Pons (tissue), 1 donor: ENCODE measurements at places on chromosomes 13 and 19.

GRCh38 chr19:3243819-3244700, 19.6 kb downstream of the CELF5 start:
- no peak for DNase-seq

DNA sequence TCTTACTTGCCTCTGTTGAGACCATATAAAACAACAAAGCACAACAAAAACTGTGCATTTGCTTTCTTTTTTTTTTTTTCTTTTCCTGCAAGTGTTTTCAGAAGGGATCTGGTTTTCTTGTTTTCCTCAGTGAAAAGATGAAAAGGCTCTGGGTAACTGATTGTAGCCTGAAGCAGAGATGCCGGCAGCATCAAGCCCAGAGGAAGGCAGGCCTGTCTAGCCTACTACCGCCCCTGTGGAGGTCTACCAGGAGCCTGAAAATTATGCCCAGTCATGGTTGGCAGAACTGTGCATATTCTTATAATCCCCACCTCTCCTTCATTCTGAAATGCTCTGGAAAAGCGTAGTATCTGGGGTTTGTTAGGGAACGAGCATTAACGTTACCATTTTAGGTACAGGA, 32.6 kb upstream of the MEDAG start:
- DNase-seq = no peak

- DNase-seq = no peak
Measured at GRCh38 chr13:36513266-36513665, 81.0 kb downstream of the CCNA1 start.

GRCh38 chr19:52936151-52936953, 13.1 kb upstream of the ZNF888 start:
- peak; percentile 30 for DNase-seq

DNA sequence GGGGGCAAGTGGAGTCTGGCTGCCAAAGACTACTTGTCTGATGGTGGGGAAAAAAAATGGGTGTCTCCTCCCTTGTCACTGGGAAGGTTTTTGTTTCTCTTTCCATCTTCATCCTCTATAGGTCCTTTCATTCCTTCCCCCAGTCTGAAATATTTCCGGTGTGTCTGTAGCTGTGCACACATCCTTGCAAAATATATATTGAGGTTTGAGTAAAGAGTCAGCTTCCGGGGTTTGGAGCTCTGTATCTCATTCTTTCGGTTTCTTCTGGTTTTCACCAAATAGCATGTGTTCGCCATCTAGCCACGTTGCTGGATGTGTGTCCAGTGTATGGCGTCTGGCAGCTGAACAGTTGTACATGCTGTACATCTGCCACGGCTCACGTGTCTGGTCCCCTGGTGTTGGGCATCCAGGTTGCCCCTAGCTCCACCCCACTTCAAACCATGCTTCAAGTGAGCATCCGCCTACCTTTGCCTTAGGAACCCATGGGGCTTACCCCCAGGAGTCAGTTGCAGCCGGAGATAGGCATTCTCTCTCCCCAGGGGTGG, 142.2 kb downstream of the SIPA1L3 start:
- peak; percentile 15 for DNase-seq
